LoVo (cell line): ENCODE measurements at places on chromosomes 5 and 9.

GRCh38 chr9:121266906-121267650, 884 bp upstream of the GSN start:
- no peak for DNase-seq

DNA sequence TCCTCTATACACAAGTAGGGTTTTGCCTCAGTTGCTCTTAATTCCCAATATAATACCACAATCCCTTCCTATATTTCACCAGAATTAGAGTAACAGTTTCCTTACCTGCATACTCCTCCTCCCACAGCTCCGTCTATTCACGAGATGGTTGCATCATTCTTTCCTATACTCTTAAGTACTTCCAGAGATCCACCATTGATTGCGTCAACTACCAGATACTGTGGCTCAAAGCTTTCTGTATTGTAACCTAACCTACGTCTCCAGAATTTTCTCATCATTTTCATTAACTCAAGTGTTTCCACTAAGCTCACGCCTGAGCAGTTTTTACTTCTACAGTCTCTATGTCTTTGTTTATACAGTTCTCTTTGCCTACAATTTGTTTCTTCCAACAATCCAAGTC, 31.2 kb upstream of the MINAR2 start:
- DNase-seq, result no peak

- no peak for DNase-seq
These were observed 241.1 kb upstream of the KLF4 start for GRCh38 chr9:107730666-107731065.

DNA sequence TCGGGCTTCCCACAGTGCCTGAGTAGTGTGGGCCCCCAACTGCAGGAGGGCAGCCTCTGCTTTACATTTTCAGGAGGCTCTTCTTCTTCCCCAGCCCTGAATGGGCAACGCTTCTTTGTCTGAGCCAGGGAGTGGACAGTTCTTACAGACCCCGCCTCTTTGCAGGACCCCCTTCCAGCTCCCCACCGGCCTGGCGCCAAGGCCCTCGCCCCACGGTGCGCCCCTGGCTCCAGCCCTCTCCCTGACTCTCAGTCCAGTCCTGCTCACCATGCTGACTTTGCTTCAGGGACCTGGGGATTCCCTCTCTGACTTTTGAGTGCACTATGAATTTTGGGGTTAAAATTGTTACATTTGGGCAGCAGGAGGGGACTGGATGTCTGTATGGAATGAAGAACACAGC, 123.8 kb downstream of the HSD17B3 start:
- no peak for DNase-seq

- DNase-seq, result no peak
These were observed 329.2 kb downstream of the ZNF608 start for GRCh38 chr5:124417196-124417595.

- DNase-seq, result no peak
These were observed 81.5 kb upstream of the ARAP3 start for GRCh38 chr5:141763541-141763940.

- no peak for DNase-seq
These were observed 20.7 kb downstream of the FANCC start for GRCh38 chr9:95296761-95297160.

DNA sequence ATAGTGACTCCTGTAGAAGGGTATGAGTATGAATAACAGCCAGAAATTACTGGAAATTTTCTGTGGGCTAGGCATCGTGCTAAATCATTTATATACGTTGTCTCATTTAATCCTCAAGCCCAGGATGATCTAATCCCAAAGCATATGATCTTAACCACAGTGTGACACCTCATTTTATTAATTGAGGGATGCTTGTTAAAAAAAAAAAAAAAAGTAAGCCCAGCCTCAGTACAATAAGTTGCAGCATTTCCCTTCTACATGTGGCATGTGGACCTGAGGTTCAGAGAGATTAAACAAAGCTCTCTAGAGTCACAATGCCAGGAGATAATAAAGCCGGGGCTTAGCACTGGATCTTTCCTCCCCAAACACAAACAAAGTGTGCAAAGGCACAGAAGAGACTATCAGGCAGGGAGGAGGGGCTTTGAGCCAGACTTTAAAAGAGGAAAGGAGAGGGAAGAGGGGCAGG, 49.5 kb downstream of the KLF4 start:
- DNase-seq, result no peak

DNA sequence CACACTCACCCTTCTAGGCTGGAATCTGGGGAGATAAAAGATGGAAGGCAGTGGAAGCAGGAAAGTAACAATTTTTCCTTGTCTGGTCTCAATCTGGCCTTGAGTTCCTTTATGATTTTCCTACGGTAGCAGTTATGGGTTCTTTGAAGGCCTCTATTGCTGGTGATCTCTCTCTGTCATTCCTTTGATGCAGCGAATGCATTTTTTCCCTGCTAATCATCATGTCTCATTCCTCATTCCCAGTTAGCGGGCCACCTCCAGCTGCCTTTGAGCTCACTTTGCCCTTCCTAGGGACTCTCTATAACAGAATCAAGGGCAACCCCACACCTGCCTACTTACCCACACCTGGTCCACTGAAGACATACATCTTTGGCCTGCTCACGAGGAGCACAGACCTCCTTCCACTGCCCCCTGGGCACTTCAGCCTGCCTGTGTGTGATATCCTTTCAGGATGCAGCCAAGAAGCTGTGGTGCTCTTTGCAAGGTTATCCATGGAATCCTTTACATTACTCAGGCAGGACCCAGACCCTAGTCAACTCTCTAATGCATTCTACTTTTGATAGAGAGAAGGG, 191.7 kb downstream of the DRD1 start:
- DNase-seq, result no peak

- no peak for DNase-seq
These were observed 11.1 kb upstream of the APTX start for GRCh38 chr9:33012328-33013069.

GRCh38 chr5:119356612-119357188, 881 bp downstream of the TNFAIP8 start:
- DNase-seq, result no peak

DNA sequence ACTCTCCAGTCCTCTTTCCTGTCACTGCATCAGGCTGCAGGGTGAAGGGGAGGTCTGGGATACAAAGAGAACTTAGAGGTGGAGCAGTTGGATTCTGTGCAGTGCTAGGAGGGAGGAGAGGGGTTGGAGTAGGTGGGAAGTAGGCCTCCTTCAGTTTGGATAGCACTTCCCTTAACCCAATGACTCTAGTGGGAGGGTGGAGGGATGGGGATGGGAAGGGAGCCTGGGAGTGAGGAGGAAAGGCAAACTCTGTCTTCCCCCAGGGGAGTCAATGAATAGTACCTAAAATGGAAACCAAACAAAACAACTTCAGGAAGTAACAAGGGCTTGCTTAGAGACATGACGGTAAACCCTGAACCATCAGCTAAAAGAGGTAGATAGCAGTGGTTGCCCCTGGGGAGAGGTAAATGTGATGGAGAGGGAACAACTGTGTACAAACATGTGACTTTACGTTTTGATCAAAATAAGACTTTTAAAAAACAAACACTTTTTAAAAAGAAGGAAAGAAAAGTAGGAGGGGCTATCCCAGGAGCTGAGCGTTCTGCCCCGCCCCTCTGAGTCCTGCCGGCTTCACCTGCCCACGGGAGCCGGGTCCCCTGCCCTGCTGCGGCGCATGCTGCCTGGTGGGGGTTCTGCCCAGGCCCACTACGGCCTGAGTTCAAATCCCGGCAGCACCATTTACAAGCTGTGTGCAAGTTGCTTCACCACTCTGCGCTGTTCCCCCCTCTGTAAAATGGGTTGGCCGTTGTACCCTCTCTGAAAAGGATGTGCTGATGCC, 30.9 kb downstream of the GSN start:
- no peak for DNase-seq

GRCh38 chr5:16502866-16503265, 37.3 kb upstream of the ZNF622 start:
- no peak for DNase-seq

DNA sequence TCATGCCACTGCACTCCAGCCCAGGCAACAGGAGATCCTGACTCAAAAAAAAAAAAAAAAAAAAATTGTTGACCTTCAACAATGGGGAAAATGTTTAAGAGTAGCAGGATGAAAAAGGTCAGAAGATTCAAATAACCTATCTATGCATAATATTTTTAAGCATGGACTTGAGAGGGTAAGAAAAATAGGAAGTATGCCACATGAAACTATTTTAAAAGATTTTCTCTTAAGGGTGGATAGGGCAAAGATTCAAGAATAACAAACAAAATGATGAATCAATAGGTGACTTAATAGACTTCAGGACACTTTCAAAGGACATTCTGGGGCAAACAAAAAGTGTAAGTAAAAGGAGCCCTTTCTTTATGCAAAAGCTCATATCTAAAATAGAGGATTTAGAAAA, 3.2 kb downstream of the TEX48 start:
- DNase-seq, result no peak

- DNase-seq, result no peak
These were observed 2.0 kb upstream of the GARNL3 start for GRCh38 chr9:127262602-127263001.

DNA sequence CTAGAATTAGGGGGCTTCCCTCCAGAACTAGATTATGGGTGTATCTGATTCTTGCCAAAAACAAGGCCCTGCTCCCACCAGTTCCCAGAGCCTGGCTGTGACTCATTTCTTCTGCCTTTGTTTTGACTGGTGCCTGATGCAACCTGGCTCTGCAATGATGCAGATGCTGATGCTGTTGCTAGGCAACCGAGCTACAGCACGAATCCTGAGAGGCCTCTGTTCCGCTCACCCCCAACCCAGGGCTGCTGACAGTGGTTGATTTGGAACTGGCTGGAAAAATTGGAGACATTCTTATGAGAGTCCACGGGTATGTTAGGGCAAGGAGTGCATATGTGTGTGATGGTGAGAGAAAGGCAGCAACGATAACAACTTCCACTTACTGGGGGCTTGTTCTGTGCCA, 100.3 kb downstream of the NSG2 start:
- DNase-seq, result no peak

DNA sequence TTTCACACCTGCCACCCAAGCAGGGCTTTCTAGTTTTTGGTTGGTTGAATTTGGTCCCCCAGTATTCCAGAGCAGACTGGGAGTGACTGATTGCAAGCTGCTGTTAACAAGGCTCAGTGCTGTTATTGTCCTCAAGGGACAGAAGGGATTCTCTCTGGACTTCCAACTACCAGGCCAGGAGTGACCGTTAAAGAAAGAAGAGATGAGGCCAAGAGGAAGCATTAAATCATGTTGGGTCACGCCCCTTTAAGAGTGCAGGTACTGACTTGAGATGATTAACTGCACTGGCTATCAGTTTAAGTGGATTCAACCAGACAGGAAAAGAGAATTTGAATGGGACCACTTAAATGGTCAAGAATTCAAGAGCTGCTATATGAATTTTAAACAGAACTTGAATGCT, 220.8 kb upstream of the PCSK5 start:
- DNase-seq, result no peak

GRCh38 chr9:124741662-124742061, 29.4 kb downstream of the NR6A1 start:
- DNase-seq, result no peak

GRCh38 chr5:151067632-151068432, 13.0 kb downstream of the TNIP1 start:
- no peak for DNase-seq
